ENCODE measurements at places on chromosomes 7 and 10.

- DNase-seq = no peak
These were observed 506.8 kb upstream of the AUTS2 start for GRCh38 chr7:69091521-69091920.

DNA sequence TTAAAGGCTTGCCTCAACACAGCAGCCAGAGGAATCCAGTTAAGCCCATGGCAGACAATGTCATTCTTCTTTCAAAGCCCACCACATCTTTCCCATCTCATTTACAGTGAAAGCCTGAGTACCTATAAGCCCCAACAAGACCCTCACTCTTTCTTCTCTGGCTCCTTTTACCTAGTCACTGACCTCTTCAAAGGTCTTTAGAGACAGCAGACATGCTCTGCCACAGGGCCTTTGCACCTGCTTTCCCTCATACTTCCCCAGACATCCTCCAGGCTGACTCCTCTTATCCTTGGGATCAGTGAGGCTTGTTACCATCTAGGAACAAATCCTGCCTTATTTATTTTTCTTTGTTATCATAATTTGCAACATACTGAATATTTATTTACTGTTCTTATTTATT is 17.8 kb downstream of the HYAL4 start:
- DNase-seq = no peak

DNA sequence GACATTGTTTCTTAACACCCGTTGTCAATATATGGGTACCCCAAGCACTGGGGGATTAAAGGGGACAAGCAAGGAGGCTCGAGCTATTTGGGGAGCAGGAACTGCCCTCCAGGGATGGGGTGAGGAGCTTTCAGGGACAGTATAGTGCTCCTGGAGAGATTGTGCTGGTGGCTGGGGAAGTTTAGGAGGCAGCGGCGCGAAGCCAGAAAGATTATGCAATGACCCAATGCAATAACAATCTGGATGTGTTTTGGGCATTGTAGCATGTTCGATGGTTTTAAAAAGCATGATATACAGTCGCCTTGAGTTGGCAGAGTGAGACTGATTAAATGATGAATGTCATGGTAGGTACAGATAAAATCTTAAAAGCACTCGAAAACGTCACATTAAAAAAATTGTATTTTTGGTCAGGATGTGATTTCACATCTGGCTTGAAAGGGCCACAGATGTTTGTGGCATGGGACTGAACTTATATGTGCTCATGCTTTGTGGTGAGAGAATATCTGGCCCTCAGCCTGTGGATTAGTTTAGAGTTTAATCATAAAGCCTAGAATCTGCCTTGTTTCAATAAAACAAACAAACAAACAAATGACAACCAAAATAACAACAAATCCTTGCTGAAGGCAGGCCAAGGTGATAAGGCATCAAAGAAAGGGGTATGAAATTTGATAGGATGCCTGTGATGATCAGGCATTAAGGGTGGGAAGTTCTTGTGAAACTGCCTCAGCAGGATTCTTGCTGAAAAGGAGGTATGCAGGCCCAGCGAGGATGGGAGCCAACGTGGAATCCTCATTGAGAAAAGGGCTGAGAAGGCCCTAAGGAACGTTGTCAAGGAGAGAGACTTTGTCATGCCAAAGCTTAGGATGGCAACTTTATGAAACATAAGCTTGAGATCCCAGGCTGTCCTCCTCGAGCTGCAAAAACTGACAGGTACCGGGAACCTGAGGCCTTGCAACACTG is 417.1 kb upstream of the KLF6 start:
- DNase-seq = no peak

DNA sequence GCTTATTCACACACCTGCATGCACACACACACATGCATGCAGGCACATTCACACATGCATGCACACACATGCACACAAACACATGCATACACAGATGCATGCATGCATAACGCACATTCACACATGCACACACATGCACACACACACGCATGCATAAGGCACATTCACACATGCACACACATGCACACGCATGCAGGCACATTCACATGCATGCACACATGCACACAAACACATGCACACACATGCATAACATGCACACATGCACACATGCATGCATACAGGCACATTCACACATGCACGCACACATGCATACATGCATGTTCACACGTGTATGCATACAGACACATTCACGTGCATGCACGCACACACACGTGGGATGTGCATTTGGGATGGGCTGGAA is 165.8 kb downstream of the PAXIP1 start:
- DNase-seq = no peak

DNA sequence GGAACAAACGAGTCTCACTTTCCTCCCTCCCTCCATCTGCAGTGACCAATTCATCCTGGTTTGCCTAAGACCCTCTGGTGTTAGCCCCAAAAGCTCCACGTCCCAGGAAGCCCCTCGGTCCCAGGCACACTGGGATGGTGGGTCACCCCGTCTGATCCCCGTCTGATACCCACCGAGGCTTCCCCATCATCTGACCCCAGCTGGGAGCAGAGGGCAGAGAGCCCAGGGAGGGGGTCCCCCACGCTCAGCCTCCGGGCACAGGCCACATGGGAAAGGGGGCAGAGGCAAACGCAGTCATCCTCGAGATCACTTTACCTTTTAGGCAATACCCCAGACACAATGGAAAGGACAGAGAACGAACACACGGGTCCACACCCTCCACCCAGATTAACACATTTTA is 291.6 kb upstream of the PPP2R2D start:
- no peak for DNase-seq

Measured in naive B cell (primary cell).